Stimulated activated CD4-positive, alpha-beta T cell treated with anti-CD3 and anti-CD28 coated beads, Interleukin-2, amount 100 ng/mL, for 4 hours (primary cell): ENCODE measurements at places on chromosomes 5 and 9.

- DNase-seq: peak; percentile 5
These were observed 74.5 kb downstream of the CDKN2A start for GRCh38 chr9:21919377-21920362.

DNA sequence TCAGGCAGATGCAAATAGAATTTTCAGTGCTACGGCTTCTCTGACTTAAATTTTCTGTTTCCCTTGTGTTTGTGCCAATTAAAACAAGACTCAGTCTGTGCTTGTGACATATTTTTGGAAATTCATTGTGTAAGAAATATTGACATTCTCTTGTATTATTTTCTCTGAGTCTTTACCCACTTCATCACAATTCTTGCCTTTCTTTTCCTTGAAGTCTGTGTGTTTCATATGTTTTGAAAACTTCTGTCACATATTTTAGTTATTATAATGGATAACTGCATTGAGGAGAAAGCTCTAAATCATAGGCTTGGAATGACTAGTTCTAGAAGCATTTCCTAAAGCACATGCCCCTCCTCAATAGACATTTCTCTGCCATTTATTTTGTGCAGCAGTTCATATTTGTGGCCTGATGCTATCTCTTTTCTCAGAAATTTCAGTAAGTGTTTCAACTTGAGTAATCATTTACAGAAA is 206.6 kb downstream of the PALM2AKAP2 start:
- DNase-seq: no peak

DNA sequence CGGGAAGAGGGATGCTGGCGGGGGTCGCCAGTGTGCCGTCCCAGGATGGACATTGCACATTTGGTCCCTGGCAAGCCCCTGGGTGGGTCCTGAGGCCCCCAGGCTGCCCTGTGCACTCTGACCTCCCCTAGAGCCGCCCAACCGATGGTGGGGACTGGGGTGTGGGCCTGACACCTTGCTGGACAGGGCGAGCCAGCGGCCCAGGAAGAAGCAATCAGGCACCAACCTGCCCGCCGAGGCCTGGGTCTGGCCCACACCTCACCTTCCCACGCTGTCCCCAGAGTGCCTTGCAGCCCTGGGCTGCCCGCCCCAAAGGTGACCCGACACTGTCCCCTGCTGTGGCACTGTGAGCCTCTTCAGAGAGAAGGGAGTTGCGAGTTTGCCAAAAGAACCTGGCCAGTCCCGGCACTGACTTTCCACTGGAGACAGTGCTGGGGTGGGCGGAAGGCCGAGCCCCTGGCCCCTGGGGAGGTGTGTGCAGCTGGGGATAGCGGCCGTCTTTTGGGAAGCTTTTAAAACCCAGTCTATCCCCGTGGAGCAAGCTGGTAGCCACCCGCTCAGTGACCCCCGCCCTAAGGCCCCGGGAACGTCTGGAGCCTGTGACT is 12.0 kb upstream of the NRARP start:
- no peak for DNase-seq

DNA sequence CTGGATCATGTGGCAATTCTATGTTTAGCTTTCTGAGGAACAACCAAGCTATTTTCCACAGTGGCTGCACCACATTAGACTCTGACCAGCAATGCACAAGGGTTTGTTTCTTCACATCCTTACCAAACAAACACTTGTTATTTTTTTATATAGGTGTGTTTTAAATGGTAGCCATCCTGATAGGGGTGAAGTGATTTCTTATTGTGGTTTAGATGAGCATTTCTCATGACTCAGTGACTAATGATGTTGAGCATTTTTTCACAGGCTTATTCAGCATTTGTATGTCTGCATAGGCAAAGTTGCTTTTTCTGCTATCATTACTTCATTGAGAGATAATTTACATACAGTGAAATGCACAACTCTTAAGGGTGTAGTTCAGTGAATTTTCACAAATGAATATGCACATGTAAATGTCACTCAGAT is 36.0 kb downstream of the ANKRD33B start:
- DNase-seq: no peak

DNA sequence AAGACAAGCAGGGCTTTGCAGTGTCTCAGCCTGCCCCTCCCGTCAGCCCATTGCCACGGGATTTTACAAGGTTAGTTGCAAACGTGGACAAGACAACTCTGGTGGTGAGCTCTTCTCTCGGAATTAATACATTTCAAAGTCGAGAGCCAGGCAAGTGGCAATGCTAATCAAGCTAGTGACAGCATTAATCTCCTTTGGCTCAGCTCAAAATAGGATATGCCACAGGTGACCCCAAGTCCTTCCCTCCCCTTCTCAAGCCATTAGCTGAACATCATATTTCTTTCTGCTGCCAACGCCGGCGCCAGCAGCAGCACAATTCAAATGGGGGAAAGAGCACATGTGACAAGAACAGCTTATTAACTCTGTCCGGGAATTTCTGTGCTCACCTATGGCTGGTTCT is 190.1 kb downstream of the ATPSCKMT start:
- DNase-seq: no peak

DNA sequence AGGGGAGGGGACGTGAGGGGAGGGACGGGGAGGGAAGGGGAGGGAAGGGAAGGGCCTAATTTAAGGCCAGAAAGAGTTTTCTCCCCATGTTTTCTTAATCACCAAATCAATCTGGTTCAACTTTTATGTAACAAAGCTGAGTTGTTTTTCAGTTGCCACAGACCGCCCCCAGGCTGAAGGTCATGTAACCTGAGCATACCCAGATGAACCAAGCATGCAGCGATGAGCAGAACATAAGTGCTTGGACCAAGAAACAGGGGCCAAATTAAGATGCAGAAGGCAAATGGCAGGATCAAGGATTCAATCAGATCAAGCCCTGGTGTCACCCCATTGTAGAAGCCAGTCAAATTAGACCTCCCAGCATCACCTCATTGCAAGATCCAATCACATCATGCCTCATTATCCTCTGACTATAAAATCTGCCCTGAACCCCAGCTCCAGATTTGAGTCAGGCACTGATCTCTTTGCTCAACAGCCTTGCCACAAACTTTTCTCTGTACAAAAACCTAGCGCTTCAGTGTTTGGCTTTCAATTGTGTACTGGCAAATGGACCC is 113.5 kb upstream of the TNPO1 start:
- DNase-seq: no peak

- no peak for DNase-seq
These were observed 145.8 kb downstream of the AOPEP start for GRCh38 chr9:94872083-94872833.

GRCh38 chr5:12522116-12522515 is 617.9 kb upstream of the CTNND2 start:
- no peak for DNase-seq

- no peak for DNase-seq
These were observed 127.5 kb upstream of the CCNG1 start for GRCh38 chr5:163309914-163310313.

DNA sequence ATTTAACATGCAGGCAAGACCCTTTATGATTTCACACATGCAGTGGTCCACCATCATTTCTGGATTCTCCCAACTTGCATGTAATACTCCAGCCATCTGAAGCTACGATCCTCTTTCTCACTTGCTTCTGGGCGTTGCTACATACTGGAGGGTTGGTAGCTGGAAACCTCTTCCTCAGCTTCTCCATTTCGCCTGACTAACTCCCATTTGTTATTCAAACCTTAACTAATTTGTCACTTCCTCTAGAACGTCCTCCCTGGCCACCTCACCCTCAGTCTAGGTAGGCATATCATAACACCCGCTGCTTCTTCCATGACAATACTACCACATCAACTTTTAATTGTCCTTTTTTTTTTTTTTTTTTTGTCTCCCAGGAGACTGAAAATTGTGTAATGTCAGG is 72.6 kb upstream of the EQTN start:
- DNase-seq: no peak

DNA sequence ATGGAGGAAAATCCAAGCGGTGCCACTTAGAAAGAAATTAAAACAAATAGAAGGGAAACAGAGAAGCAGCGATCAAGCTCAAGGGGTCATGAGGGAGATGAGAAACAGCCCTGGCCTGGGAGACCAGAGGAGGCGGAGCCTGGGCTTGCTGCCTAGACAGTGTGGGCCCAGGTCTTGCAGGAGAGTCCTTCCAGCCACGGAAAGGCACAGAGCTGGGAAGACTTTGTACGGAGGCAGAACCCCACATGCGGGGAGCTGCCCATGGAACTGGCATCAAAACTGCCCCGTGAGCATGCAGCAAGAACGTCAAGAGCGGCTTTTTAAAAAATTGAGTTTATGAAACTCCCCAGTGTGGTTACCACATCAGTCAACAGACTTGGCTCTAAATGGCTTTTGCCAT is 119.4 kb downstream of the IRX1 start:
- no peak for DNase-seq

GRCh38 chr5:119275601-119276173 is 80.1 kb upstream of the TNFAIP8 start:
- no peak for DNase-seq

DNA sequence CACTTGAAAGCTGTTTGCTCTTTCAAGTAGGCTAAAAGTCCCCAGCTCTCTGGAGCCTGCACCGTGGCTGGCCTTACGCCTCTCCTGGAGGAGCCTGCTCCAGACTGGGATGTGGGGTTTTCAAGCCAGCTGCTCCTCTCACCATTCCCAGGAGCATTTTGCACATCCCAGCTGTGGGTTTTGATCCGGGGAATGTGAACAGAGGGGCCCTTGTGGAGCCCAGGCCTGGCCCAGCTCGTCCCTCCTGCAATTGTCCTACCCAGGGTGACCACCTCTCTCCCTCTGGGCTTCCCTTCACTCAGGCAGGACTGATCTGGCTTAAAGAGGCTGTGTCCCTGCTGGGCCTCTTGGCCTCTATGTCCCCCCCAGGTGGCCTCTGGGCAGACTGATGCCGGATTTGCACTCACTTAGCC is 32.5 kb upstream of the TIFAB start:
- no peak for DNase-seq

- no peak for DNase-seq
These were observed 42.0 kb downstream of the KCNIP1 start for GRCh38 chr5:170545811-170546210.

DNA sequence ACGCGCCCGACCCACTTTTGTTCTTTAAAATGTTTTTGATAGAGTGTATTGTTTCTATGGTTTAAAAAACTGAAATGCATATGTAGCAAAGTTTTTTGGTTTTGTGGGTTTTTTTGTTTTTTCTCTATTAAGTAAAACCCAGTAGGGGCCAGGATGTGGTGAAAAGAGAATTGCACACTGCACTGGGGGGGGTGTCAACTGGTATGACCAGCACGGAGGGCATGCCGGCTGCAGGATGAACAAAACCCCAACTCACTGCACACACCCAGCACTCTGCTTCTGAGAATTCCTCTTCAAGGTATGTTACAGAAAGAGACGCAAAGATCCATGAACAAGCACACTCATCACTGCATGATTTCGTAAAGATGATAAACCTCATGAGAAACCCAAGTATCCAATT is 75.0 kb downstream of the STK10 start:
- DNase-seq: peak; percentile 44

- DNase-seq: no peak
These were observed 208.0 kb downstream of the SGCD start for GRCh38 chr5:156534906-156535485.

DNA sequence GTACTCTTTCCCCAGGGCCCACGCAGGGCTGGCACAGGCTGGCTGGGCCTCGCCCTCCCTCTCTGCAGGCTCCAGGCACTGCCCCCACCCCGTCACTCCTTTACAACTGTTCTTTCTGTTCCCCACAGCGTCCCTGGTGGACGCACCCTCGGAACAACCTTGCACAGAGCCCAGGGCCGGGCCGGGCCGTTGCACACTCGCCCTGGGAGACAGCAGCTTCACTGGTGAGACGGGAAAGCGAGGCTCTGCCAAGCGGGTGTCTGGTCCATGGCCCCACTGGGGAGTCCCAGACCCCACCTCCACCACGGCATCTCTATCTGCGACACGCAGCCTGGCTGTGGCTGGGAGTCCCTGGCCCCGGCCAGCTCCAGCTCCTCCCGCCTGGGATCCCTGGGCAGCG is 18.4 kb upstream of the QSOX2 start:
- no peak for DNase-seq

- no peak for DNase-seq
These were observed 18.1 kb upstream of the NEUROG1 start for GRCh38 chr5:135553688-135554462.

DNA sequence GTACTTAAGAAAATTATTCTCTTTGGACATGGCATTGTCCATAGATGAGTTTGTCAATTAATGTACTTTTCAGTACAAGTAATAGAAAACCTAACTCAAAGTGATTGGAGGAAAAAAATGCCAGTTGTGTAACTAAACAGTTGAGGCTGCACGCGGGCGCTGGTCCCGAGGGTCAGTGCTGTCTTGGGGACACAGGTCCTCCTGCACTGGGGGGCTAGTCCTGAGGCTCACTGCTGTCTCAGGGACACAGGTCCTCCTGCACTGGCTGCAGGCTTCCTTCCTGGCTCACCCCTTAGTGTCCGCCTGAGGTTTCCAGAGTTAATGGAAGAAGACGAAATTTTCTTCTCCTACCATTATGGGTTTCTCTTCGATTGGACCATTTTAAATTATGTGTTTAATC is 281.1 kb downstream of the CD180 start:
- no peak for DNase-seq
